Heart left ventricle (tissue), 16 donors: ENCODE measurements at places on chromosomes 5 and 9. TPM values are rescaled to one million over a fixed set of nuclear protein-coding genes. Genes with fewer than 3 reads are reported as not detected.

S1PR3 gene
- 50.3 TPM for total RNA-seq

DDX4 gene
- total RNA-seq = not detected

FGD3 gene
- total RNA-seq = 1.2 TPM

DNA sequence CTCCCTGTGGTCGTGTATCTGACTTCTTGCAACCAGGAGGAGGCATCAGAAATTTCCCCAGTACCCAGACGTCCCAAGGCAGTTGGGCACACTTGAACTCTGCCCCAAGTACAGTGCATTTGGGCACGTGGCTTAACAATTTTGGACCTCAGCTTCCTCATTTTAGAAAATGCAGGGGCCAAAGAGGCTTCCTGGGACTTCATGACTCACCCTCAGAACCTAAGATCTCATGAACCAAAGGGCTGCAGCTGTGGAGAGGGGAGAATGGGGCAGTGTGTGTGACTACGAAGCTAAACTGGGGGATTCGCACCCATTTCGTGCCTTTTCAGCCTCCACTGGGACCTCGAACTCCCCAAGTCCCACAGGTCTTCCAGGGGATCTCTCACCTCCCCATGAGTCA lies 59.2 kb downstream of the SYK start:
- no peak for DNase-seq

PPIC gene
- total RNA-seq = 43.1 TPM

DNA sequence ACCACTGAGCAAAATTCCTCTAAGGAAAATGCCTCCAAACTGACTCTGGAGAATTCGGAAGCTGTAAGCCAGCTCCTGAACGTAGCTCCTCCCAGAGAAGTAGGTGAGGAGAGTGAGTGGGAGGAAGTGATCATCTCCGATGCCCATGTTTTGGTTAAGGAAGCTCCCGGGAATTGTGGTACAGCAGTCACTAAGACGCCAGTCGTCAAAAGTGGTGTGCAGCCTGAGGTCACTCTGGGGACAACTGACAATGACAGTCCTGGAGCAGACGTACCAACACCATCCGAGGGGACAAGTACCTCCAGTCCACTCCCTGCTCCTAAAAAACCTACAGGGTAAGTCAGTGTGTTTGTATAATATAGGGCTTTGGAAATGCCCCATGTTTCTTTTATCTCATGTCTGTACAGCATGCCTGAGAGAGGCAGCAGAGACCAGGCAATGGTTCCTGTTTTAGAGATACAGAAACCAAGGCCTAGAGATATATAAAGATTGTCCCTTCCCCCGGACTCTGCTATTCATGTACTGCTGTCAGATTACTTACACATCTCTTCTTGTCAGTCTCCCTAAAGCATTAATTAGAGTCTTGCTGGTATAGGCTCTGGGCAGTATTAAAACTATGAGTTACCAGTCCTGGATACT lies 23.9 kb downstream of the HMGXB3 start:
- DNase-seq = peak; percentile 51
